ENCODE measurements at places on chromosomes 2 and 18. TPM values are rescaled to one million over a fixed set of nuclear protein-coding genes. Genes with fewer than 3 reads are reported as not detected.

ERFE gene
- 3.9 TPM for total RNA-seq

OTX1 gene
- not detected for total RNA-seq

LDLRAD4 gene
- total RNA-seq, result 0.12 TPM

GREB1 gene
- 2.3 TPM for total RNA-seq

CPLX4 gene
- total RNA-seq, result not detected

SNED1 gene
- 211 TPM for total RNA-seq

MDH1B gene
- 0.64 TPM for total RNA-seq

CYP27A1 gene
- 15.7 TPM for total RNA-seq

CAPN13 gene
- not detected for total RNA-seq

PTH2R gene
- not detected for total RNA-seq

SKOR2 gene
- total RNA-seq, result not detected

RAPGEF4 gene
- 4.7 TPM for total RNA-seq

FSIP2 gene
- total RNA-seq, result under 0.01 TPM

COL6A3 gene
- total RNA-seq, result 5,410 TPM

RASGRP3 gene
- 4.2 TPM for total RNA-seq

SLC5A7 gene
- not detected for total RNA-seq

TEX44 gene
- total RNA-seq, result not detected

NT5C1B gene
- 0.10 TPM for total RNA-seq

STPG4 gene
- total RNA-seq, result 0.20 TPM

MEX3C gene
- total RNA-seq, result 25.8 TPM

LRRTM4 gene
- not detected for total RNA-seq

ERICH2 gene
- total RNA-seq, result not detected

TYMS gene
- 17.6 TPM for total RNA-seq

ST8SIA5 gene
- 0.10 TPM for total RNA-seq

RNF125 gene
- 1.3 TPM for total RNA-seq

CRYGC gene
- total RNA-seq, result not detected

UGT1A3 gene
- total RNA-seq, result not detected

CCDC121 gene
- 1.7 TPM for total RNA-seq

PROC gene
- total RNA-seq, result not detected

SCRN3 gene
- total RNA-seq, result 10.1 TPM

ACKR3 gene
- 7.8 TPM for total RNA-seq

DSC3 gene
- total RNA-seq, result under 0.01 TPM

PLB1 gene
- total RNA-seq, result not detected

RTP5 gene
- not detected for total RNA-seq

TM4SF20 gene
- not detected for total RNA-seq

CRYGB gene
- total RNA-seq, result not detected
